Testis (tissue), 5 donors: ENCODE measurements at places on chromosomes 3 and 15. TPM values are rescaled to one million over a fixed set of nuclear protein-coding genes. Genes with fewer than 3 reads are reported as not detected.

DNA sequence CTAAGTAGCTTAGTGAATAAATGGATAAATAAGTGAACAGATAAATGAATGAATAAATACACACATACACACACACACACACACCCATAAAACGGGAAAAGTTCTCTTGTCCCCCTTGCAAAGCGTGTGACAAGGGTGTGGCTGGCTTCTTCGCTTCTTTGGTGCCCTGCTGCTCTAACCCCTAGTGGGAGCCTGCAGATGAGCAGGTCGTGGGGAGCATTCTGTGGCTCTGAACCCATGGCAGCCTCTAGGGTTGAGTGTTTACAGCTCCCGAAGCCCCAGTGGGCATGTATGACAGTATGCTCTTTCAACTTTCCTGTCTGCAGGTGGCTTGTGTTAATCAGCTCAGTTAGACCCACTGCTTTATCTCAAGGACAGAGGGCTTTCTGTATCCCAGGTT, 582.3 kb downstream of the EDEM1 start:
- H3K36me3 ChIP-seq, result no peaks in the 10 kb centered on the region
- DNase-seq, result no peak
- no peaks in the 10 kb centered on the region for H3K27me3 ChIP-seq
- no peak overlapping the region for H3K4me3 ChIP-seq
- no peak overlapping the region for H3K27ac ChIP-seq

DNA sequence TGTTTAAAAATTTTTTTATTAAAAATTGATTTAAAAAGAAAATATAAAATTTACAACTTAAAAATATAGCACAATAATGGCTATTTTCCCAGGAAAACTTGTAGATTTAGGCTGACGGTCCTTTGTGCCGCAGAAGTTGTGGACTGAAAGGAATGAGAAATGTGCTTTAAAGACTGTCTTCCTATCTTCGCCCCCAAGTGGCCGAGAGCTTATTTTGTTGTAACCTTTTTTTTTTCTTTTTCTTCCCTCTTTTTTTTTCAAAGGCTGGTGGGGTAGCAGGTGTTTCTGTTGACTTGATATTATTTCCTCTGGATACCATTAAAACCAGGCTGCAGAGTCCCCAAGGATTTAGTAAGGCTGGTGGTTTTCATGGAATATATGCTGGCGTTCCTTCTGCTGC, 15.5 kb downstream of the SLC25A26 start:
- no peak for DNase-seq
- no peaks in the 10 kb centered on the region for H3K4me1 ChIP-seq
- H3K27ac ChIP-seq, result no peak overlapping the region
- no peak overlapping the region for H3K4me3 ChIP-seq
- no peaks in the 10 kb centered on the region for H3K27me3 ChIP-seq
- no peaks in the 10 kb centered on the region for H3K36me3 ChIP-seq

DNA sequence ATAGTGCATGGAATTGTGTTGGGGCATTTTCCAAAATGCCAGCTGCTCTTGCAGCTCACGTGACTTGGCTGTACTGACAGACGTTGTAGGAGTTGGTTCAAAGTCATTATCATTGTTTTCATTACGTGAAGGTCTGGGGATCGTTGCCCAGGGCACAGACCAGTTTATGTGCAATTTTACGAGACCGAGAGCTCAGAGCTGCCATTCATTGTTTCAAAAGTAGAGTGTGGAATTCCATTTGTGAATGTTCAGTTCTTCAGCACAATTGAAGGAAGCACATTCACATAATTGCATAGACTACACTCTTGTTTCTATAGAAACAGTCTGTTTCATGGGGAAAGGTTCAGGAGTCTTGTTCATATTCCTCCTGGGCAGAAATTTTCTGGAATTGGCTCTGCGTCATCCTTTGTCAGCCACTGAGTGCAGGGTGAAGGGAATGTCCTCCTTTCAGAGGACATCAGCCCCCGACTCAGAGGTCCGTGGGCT, 54.5 kb downstream of the GABRG3 start:
- no peaks in the 10 kb centered on the region for H3K27me3 ChIP-seq
- DNase-seq, result no peak
- no peaks in the 10 kb centered on the region for H3K36me3 ChIP-seq
- no peaks in the 10 kb centered on the region for H3K4me1 ChIP-seq
- H3K4me3 ChIP-seq, result no peak overlapping the region

The DAZL gene
- 71.5 TPM for total RNA-seq

The MST1R gene
- total RNA-seq, result 11.2 TPM

The MCF2L2 gene
- total RNA-seq, result 14.6 TPM

The GPR149 gene
- total RNA-seq, result 0.31 TPM
